ENCODE measurements at places on chromosomes 3 and 15.
A peak's percentile ranks its signal among the peaks of the same experiment; 100 is the strongest.

- peak; percentile 96 for DNase-seq
Measured at GRCh38 chr15:59299929-59300617, 72.6 kb downstream of the MYO1E start.

DNA sequence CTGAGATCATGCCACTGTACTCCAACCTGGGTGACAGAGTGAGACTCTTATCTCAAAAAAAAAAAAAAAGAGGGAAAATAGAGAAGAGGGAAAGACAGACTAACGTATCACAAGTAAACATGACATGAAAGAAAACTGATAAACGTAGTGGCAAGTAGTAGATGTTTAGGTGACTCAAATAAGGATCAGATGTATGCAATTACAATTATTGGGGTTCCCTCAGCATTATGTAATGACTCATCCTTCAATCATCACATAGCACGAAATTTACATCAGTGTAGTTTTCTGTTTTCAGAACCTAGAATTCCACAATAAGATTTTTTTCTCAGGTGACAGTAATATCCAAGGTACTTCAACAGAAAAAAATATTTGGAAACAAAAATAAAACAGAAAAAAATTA lies 46.6 kb downstream of the DPP8 start:
- DNase-seq, result no peak

GRCh38 chr3:50673931-50674330 lies 796 bp upstream of the DOCK3 start:
- DNase-seq, result no peak

- DNase-seq, result no peak
Measured at GRCh38 chr15:41919954-41920538, 26.2 kb upstream of the SPTBN5 start.

DNA sequence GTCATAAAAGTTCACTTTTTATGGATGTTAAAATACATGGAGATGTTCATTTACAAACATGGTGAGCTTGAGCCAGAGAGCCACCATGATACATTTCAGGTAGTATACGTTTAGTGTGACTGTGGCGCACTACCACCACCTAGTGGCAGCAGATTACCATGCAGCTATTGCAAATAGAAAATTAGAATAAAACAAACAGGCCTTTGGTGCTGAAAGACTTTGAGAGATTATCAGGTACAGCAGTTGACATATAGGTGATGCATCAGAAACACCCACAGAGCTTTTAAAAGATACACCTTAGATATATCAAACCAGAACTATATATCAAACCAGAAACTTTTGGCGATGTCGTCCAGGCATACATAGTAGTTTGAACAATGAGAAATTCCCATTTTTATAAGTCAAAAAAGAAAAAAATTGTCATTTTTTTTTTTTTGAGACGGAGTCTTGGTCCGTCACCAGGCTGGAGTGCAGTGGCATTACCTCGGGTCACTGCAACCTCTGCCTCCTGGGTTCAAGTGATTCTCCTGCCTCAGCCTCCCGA lies 42.0 kb upstream of the ICE2 start:
- peak; percentile 80 for DNase-seq

DNA sequence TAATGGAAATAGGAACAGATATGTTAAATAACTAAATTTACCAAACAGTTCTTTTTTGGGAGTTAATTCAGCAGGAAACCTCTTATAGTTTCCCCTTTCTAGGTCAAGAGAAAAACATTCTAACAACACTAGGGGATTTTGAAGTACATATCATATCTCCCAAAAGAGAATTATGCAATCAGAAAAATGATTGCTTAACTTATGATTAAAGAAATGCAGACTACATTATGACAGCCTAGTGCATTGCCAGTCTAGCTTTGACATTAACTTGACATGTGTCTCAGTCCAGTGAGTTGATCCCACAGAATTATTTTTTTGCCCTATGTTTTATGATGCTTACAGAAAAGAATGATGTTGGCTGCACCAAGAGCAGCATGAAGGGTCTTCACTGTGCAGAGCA lies 31.7 kb upstream of the NPHP3 start:
- no peak for DNase-seq

DNA sequence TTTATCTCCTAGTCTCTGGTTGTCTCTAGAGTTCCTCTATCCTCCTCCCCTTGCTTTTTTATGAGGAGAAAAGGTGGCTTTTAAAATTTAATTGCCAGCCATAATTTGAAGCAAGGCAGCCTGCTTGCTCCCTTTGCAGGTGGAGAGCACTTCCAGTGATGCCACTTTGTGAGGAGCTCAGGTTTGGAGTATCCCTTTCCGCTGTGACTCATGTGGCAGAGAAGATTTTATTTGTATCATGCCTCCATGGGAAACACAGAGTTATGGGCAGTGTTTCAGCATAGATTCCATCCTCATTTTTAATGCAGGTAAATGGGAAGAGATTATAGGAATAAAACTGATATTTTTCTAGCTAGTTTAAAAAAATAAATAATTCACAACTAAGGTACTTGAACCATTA lies 7.0 kb downstream of the PPM1L start:
- DNase-seq, result no peak

- DNase-seq, result no peak
Measured at GRCh38 chr3:25673738-25674298, 9.1 kb upstream of the TOP2B start.

DNA sequence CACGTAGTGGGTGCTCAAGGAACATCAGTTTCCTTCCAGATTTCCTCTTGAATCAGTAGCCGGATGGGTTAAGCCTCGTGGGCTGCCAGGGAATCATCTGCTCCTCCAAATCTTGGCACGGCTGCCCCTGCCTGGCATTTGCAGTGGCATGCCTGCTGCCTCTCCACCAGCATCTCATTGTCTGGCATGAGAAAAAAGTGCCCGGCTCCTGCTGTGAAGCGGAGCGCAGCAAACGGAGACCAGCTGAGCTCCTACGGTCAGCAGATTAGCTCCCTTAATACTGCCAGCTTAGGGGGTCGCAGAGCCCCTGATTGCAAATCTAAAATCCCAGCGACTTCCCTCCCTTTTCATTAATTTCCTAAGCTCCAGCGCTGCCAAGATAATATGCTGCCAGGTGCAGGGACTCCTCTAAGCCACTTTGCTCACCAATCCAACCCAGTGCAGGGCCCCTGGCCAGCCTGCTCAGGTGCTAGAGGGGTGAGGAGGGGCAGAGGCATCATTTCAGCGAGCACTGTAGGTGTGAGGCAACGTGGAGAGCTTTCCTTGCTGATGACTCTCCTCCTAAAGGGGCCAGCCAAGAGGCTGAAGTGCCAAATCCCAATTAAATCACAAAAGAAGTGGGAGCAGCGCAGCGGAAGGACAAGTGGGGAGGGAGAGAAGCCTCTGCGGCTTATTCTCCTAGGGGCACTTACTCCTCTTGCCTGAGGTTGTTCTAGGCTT lies 49.6 kb upstream of the ST8SIA2 start:
- DNase-seq, result no peak

DNA sequence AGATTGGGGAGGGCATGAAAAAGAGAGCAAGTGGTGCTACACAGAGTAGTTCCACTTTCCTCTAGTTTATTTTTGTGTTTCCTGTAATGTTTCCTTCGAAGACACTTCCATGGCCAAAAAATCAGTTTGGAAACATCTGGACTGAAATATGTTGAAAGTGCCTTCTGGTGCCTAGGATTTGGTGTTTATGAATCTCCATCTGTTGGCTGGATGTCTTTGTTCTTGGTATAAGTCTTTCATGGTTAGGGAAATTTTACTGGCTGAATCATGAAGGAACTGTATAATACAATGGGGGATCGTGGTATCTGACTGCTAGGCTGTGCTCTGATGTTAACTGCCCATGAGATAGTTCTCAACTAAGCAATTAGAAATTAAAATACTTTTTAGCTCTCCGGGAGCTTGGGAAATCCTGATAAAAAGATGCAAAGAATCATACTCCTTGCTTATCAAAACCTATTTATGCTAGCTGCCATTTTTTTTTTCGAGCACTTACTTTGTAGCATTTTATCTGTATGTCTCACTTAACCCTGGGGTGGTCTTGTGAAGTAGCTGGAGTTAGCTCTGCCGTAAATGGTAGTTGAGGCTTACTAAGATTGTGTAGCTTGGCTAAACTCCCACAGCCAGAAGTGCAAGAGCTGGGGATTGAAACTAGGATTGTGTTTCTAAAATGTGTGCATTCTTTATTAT lies 21.9 kb downstream of the AKAP13 start:
- DNase-seq, result no peak

- DNase-seq, result no peak
Measured at GRCh38 chr3:64363842-64364241, 138.6 kb upstream of the PRICKLE2 start.

DNA sequence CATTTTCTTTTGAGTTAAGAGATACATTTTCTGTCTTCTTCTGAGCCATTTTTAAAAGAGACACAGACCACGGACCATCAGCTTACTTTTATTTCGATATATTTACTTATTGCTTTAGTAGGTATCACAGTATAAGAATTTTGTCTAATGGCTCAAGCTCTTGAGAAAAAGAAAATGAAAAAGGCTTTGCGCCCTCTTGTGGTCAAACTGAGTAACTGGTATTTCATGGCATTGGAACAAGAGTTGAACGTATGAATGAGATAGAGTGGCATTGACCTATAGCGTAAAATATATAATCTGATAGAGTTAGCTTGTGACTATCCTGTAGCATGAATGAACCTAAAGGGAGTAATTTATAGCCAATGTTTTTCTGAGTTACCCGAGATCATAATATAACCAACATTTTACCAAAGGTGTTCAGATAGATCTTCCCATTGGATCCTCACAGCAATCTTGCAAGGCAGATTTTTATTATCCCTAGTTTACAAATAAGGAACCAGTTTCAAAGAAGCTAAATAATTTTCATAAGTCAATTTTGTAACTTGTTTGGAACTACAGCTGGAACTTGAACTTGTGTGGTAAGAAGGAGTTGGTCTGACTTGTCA lies 154.6 kb downstream of the POLR2M start:
- peak; percentile 91 for DNase-seq
